ENCODE measurements at places on chromosomes 2 and 18. TPM values are rescaled to one million over a fixed set of nuclear protein-coding genes. Genes with fewer than 3 reads are reported as not detected.
A peak's percentile ranks its signal among the peaks of the same experiment; 100 is the strongest.

The ACADL gene
- not detected for total RNA-seq

The UCN gene
- 1.8 TPM for total RNA-seq

The ZNF521 gene
- not detected for total RNA-seq

The CMPK2 gene
- total RNA-seq, result 6.8 TPM

The ANTXR1 gene
- total RNA-seq, result not detected

The REG3G gene
- total RNA-seq, result not detected

The MIB1 gene
- 43.5 TPM for total RNA-seq

The RGPD4 gene
- total RNA-seq, result 0.05 TPM

GRCh38 chr2:188145885-188146284 is 145.8 kb upstream of the GULP1 start:
- DNase-seq, result no peak

- DNase-seq, result no peak
These were observed 77.2 kb upstream of the HS6ST1 start for GRCh38 chr2:128395640-128396499.

GRCh38 chr2:231276987-231277386 is 78.6 kb downstream of the ARMC9 start:
- DNase-seq, result peak; percentile 47

DNA sequence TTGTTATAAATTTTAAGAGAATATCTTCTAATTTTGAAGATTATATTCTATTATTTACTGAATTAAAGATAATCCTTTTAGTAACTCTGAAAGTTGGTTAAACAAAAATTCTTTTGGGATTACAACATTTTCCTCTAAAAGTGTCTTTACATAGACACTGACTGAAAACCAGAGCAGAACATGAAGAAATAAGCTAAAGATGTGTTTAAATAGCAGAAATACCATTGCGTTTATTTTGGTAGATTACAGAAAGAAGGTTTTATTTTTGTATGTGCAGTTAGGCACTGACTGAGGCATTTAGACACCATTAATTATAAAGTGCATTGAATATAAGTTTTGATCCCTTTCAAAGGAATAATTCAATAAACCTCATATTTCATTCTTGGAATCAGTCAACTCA is 13.5 kb upstream of the NPC1 start:
- no peak for DNase-seq

GRCh38 chr2:232481322-232482140 is 6.1 kb downstream of the ECEL1 start:
- no peak for DNase-seq

DNA sequence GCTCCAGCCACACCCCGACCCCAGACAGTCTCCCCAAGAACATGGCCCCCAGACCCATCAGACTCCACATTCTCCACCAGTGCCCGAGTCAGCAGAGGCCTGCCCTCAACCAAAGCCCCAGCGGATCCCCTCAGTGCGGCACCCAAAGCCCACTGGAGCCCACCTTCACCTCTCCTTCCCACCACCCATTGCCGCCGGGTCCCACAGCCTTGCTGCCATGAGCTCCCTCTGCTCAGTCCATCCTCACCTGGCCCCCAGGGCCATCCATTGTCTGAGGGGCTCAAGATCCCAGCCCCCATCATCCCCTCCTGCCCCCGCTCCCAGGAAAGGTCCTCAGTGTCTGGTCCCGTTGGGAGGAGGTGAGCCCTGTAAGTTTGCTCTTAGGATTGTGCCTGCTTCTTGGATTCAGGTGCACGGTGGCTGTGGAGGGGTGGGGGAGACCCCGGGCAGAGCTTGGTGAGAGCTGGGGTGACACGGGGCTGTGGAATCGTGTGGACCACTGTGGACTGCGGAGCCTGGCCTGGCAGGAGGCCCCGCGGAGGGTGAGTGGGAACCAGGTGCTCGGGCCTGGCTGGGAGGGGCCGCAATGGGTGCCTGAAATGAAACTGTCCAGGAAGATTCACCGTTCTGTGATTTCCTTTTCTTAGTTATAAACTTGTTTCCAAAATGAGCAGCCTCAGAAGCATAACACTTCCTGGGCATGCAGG is 32.7 kb upstream of the GPC1 start:
- DNase-seq, result peak; percentile 42

- DNase-seq, result peak; percentile 26
These were observed 6.8 kb downstream of the ESPNL start for GRCh38 chr2:238106698-238107524.

- no peak for DNase-seq
These were observed 90.7 kb downstream of the MEIS1 start for GRCh38 chr2:66525606-66526005.

DNA sequence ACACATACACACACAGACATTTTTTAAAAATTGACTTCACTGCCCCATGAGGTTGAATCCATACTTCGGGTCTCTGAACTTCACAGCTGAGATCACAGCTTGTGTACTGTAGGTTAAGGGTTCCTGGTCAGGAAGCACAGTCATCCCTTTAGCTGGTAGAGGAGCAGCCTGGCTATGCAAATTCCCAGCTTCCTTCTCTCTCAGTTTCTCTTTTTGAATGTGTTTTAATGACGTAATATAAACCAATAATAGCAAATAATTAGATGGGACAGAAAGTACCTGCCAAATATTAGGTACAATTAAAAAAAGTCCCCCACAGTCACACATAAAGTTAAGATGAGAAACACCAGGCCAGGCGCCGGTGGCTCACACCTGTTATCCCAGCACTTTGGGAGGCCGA is 178.7 kb downstream of the ZNF385B start:
- no peak for DNase-seq

GRCh38 chr2:42959234-42960001 is 167.0 kb upstream of the HAAO start:
- DNase-seq, result no peak

- no peak for DNase-seq
These were observed 14.0 kb downstream of the MBD2 start for GRCh38 chr18:54210463-54210862.

- no peak for DNase-seq
These were observed 104.2 kb upstream of the TTC27 start for GRCh38 chr2:32523686-32524085.

- no peak for DNase-seq
These were observed 194.7 kb upstream of the HS6ST1 start for GRCh38 chr2:128513116-128513960.

GRCh38 chr2:129923265-129924091 is 56.0 kb upstream of the RAB6C start:
- DNase-seq, result peak; percentile 23

DNA sequence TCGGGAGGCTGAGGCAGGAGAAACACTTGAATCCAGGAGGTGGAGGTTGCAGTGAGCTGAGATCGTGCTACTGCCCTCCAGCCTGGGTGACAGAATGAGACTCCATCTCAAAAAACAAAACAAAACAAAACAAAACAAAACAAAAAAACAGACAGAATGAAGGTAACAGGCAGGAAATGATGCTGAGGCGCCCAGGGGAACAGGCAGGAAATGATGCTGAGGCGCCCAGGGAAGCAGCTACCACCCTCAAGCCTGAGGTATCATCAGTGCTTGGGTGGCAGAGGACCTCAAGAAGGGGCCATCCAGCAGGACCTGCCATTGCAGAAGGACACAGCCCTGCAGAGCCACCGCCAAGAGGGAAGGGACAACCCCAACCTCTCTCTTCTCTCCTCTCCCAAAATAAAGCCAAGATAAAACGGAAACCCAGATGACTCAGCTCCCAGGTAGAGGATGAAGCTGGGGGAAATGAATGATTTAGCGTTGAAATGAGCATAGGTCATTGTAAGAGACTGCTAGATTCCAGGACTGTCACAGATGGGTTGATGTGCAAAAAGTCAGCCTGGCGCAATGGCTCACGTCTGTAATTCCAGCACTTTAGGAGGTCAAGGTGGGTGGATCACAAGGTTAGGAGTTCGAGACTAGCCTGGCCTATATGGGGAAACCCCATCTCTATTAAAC is 19.3 kb downstream of the SOWAHC start:
- DNase-seq, result peak; percentile 11

DNA sequence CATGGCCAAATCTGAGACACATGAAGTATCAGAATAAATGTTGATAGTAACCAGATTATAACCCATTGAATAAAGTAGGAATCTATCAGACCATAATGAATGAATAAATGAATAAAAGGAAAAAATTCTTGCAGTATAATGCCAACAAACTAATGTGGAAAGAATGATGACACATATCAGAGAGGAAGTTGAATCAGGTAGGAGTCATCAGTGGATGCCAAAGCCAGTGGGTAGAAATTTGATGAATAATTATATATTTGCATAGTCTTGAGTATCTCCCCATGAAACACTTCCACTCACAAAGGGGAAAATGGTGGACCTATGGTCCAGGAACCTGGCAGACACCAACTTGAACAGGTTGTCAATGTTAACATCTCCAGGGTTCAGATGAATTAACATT is 68.6 kb downstream of the GALNT3 start:
- DNase-seq, result no peak

DNA sequence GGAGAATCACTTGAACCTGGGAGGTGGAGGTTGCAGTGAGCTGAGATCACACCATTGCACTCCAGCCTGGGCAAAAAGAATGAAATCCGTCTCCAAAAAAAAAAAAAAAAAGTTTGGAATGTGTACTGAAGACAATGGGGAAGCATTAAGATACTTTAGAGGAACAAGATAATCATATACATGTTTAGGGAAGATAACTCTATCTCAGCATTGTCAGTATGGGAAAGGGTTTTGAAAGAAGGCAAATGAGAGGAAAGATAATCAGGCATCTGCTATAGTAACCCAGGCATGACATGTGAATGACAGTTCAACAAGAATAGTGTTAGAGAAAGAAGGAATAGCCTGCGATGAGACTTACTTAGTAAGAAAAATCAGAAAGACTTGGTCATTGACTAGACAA is 112.0 kb downstream of the ATAD2B start:
- no peak for DNase-seq

DNA sequence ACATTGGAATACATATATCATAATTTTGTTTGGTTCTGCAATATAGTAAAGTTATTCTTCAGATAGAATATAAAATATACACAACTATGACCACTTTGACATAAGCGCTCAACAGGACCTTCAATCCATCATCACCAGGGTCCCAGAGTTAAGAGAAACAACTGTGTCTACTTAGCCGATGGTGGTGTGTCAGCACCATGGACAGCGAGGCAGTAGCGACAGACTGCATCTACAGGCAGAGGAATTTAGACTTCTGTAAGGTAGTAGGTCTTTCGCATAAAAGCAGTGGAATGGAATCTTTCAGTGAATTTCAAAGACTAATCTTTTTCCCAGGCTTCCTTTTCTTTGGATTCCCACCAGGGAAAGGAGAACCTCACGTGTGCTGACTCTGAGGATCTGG is 20.5 kb upstream of the LRPPRC start:
- DNase-seq, result peak; percentile 55

DNA sequence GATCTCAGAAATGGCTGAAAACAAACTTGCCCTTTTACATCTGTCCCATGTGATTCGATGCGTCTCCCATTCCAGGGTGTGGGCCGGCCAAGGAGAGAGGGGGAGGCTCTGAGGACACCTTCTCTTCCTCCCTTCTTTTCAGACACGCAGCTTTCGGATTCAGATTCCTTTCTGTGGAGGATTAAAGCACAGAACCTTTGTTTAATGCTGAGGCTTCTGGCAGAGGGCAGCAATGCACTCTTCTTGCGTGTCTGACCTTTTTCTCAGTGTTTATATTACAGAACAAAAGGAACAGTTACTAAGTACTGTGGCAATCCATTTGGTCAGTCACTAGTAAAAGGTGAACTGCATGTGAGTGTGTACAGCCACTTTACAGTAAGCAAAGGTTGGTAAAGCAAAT is 268.9 kb upstream of the CCDC68 start:
- DNase-seq, result no peak

- no peak for DNase-seq
These were observed 3.6 kb downstream of the ITM2C start for GRCh38 chr2:230868161-230868946.

DNA sequence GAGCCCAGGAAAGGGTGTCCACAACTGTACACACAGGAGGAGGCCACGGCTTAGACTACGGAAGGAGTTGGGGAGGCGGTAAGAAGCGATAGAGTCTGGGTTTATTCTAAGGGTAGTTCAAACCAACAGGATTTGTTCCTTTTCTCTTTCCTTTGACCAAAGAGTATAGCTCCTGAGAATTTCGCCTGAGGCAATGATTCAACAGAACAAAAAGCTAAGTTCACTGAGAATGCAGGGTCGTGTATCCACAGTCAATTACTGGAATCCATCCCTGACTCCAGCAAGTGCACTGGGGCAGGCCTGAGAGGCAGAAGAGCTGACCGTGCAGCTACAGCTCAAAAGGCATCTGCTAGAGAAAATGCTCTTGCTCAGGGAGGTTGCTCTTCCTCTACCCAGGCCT is 140.9 kb downstream of the TFCP2L1 start:
- no peak for DNase-seq

DNA sequence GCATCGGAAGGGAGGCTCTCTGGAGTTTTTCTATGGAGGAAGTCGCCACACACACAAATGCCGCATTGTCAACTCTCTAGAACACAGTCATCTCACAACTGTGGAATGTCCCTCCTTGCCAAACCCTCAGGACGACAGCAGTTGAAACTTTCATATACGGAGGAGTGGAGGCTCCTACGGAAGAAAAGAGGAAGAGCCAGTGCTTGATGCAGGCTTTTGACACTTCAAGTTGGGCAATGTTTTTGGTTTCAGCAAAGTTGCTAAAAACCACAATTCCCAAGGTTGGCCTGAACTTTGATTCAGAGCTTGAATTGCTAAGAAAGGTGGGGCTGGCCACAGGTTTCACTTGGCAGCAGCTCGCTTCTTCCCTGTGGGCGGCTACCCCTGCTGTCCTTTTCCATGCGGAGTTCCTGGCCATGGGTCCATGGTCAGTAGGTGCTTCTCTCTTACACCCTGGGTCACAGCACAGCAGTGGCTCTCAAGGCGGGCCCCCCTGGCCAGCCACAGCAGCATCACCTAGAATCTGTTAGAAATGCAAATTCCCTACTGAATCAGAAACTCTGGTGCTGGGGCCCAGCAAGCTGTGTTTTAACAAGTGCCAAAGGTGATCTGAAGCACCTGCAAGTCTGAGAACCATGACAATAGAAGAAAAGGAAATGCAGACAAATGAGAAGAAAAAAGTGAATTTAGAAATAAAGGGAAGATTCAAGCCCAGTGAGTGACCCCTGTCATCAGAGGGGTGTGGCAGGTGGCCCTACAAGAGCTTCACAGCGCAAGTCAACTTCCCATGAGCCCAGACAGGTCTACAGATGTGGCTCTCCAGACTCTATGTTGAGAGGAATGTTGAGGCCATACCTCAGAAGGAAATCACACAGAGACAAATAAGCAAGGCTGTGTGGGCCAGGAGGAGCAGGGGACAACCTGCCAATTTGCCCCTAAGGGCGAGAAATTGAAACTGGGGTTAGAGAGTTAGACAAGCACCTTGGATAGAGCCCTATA is 856.4 kb downstream of the RNF144A start:
- peak; percentile 65 for DNase-seq

GRCh38 chr2:237591141-237591881 is 777 bp upstream of the RAB17 start:
- peak; percentile 25 for DNase-seq

- peak; percentile 48 for DNase-seq
These were observed 89.4 kb upstream of the MAP2 start for GRCh38 chr2:209334188-209335017.
